T-helper 9 cell (primary cell): ENCODE measurements at places on chromosomes 16 and 17.

DNA sequence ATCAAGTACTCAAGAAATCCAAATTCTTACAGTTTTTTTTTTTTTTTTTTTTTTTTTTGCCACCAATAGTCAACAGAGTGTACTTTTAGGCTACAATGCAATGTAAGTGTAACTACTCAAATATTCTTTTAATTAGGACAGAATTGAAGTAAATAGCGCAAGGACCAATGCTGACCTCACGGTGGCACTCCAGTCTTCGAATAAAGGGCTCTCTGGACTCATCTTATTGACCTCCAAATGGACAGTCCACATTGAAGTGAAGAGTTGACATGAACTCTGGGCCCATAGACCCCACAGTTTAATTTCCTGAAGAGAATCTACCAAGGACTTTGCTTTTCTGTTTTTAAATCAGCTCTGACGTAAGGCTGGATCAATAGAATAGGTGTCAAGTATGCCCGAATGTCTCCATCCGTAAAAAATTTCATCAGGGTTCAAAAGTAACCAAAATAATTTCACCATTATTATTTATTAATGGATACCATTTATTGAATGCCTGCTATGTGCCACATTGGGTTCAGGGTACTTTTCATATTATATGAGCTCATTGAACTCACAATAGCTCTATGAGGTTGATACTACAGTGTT is 7.3 kb upstream of the DDX52 start:
- DNase-seq, result no peak

DNA sequence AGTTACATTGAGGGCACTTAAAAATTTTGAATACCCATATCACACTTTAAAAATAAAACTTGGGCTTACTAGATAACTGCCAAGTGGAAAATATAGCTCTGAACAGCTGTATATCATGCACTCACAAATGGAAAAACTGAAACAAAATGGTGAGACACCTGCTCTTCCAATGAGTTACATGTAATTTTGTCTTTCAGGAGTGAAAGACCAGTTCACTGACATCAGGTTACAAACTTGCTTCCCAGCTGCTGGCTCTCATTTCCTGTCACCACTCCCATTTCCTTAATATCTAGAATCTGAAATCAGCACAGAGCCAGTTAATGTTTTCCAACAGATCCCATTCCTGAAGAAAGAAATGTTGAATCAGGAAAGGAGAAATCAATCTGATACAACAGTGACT is 10.8 kb downstream of the CSNK2A2 start:
- DNase-seq, result no peak

DNA sequence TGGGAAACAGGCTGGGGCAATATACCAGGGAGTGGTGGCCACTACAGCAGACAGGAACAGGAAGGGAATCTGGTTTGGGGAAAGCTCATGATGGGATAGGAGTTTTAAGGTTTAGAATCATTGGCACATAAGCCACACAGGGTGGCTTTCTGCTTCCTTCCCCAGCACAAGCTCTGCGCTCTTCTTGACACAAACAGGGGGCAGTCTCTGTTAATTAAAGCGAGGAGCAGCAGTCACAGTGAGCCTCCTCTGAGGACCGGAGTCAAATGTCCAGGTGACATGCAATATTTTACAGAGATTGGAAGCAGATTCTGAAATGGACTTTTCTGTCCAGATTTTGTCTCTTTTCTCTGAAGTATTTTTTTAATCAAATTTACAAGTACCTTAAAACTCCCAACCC is 2.8 kb upstream of the SHISA9 start:
- DNase-seq, result no peak

DNA sequence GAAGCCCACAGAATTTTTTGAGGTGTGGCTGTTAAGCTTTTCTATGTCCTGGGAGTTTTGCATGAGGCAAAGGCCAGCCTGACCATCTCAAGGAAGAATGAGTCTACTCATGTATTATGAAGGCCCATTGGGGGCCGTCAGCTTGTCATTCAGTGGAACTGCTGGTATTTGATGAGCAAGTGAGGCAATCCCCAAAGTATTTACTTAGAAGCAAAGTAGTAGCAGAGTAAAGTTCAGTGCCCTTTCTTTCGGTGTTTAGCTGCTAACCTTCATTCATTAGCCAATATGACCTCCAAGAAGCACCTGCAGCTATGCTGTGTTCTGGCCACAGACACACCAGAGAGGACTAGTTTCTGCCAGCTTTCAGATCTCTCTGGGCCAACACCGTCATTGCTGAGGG is 80.2 kb downstream of the RPA1 start:
- no peak for DNase-seq

DNA sequence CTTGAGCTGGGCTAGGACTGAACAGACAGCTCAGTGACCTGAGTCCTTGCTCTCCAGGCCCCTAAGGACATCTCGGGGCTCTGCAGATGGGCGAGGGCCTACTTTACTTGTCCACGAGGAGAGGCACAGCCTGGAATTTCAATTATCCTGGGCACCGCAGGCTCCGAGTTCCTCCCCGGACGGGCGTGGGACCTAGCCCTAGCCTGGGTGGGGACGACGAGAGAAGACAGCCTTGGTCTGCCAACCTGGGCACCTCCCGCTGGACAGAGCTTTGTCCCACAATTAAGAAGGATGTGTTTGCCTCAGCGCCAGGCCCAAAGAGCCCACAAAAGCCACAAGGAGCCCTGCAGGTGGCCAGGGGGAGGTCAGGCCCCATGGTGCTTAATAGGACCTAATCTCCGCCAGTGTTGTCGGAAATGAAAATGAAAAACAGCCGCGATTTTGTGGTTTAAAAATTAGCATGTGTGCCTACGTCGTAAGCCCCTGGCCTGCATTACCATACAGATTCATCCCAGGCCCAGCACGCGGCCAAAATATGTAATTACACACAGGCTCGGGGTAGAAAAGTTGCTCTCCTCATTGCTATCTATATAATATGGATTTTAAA is 51.4 kb upstream of the LHX1 start:
- DNase-seq, result no peak

- no peak for DNase-seq
Measured at GRCh38 chr17:49277638-49278037, 47.1 kb upstream of the PHOSPHO1 start.

- DNase-seq, result no peak
Measured at GRCh38 chr17:7719661-7720060, 2.1 kb downstream of the DNAH2 start.

GRCh38 chr16:78584991-78585390 is 485.5 kb downstream of the WWOX start:
- DNase-seq, result no peak

DNA sequence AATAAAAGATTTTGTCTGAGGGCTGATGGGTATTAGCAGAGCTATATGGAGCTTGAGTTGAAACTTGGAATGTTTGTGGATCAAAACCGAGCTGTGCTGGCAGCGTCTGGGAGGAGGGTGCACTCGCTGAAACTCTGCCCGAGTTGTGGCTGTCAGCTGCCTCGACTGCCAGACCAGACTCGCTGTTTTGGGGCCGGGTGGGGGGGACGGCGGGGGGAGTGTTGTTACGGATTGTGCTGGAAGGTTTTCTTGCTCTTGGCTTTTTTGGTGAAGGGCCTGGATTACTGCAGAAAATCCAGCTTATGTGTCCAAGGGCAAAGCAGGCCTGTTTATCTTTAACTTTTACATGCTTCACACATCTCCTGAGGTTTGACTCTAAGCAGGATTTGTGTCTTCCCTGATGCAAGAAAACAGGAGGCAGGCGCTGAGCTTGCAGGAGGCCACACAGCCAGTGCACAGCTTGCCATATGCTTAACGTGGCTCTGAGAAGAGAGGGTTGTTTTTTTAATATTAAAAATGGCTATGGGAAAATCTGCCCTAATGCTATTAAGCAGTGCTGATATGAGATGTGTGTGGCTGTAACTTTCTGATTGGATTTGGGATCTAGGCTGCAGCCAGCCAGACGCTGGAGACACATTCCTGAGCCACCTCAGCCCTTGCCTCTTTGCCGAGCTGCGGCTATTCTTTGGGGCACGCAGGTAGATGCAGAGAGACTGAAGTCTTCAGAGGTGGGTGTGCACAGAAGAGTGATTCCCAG is 20.5 kb upstream of the RPTOR start:
- no peak for DNase-seq

DNA sequence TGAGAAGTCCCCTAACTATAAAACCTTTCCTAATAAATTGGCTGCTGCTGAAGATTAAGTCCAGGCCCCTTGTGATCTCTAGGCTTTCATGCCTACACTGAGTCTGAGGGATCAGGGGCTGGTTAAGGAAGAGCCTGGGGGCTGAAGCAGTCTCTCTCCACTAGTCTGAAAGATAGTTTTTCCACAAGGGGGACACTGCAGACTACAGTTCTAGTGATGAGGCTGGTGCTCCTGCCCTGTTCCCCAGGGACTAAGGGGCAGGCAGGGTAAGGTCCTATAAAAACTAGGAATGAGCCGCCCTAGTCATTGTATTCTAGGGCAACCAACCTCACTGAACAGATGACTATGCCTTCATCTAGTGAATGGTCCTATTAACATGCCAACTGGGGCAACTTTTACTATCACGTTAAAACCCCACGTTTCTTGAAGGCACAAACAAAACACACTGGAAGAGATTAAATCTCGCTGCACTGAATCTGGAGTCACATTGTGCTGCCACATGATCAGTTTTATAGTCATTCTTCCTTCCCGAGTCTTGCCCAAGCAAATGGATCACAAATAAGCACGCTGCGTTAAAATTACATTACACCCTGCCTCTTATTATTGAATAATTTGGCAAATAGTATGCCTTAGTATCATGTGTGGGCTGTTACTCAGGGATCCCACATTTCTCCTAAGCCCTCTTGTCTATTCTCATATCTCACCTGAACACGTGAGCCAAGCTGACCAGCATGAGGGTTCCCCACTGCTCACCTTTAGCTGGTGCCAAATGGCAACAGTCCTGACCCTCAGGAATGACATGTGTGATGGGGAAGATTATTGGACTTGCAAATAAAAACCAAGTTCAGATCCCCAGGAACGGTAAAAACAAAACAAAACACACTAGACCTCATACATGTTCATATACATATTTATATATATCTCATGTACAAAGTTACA is 95.4 kb upstream of the TOB1 start:
- DNase-seq, result no peak

DNA sequence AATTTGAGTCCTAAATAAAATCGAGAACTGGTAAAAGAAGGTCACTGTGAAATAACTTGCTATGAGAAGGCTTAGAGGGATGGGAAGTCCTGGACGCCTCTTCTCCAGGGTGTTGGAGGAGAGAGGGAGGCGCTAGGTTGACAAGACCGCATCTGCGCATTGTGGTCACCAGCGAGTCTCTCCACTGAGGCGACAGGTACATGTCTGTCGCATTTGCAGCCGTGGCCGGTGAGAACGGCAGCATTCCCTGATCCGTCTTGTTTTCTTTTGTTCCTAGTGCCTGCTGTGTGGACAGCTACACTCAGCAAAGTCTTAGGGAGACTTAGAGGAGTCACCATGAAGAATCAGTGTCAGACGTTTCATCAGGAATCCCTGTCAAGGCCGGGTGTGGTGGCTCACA is 8.1 kb upstream of the ATP6V0C start:
- DNase-seq, result no peak

DNA sequence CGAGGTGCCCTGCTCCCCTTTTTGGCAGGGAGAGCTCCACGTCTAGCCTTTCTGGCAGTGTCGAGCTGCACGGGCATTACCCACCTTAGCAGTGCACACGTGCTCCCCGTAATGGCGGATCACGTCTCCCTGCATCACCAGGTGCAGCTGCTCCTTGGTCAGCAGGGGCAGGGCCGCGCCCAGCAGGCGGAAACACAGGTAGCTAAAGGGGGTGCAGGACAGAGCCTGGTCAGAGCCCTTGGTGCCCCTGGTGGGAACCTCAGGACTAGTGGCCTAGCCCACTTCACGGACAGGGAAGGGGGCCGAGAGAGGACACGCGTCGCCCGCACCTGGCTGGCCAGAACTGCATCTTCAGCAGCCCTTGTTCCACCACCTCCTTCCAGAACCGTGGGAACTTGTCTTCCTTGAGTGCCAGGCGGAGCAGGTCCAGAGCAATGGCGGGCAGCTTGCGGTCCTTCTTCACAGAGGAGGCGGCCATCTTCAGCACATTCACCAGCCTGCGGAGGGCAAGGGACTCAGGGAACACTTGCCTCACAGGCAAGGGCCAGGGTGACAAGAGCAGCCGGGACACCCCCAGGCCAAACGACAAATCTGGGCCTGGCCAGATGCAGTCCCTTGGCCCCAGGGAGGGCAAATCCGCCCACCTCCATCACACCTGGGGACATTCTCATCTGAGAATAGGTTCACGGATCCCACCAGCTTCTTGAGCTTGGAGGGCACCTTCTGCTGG is 3.2 kb downstream of the MYBBP1A start:
- no peak for DNase-seq

DNA sequence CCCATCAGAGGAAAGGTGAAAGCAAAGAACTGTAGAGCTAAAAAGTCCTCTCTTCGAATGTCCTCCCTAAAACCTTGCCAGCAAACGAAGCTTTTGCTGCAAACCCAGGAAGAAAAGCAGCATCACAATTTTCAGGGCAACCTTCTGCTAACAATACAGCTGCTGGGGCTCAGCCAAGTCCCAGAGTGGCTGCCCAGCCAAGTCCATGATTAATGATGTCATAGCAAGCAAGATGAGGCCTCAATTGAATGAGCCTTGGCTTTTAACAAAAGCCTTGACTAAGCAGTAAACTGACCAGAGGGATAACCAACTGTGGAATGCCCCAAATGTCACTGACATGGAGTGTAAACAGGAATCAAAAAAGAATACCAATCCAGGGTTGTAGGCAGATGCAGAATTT is 342.7 kb downstream of the PMP22 start:
- DNase-seq, result no peak

DNA sequence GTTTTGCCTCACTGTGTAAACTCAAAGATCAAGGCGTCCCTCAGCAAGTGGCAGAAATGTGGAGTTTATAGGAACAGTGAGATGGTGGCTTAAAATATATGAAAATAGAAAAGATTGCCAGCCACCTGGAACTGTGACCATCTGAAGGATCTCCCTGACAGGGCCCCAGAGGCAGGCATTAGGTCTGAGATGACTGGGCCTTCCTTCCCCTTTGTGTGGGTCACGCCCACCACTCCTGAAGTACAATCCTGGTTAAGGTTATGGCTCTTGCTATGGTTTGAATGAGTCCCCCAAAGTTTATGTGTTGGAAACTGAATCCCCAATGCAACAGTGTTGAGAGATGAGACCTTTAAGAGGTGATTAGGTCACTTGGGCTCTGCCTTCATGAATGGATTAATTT is 6.4 kb downstream of the ST6GALNAC2 start:
- DNase-seq, result no peak

GRCh38 chr16:85761861-85762260 is 11.0 kb upstream of the C16orf74 start:
- DNase-seq, result no peak

DNA sequence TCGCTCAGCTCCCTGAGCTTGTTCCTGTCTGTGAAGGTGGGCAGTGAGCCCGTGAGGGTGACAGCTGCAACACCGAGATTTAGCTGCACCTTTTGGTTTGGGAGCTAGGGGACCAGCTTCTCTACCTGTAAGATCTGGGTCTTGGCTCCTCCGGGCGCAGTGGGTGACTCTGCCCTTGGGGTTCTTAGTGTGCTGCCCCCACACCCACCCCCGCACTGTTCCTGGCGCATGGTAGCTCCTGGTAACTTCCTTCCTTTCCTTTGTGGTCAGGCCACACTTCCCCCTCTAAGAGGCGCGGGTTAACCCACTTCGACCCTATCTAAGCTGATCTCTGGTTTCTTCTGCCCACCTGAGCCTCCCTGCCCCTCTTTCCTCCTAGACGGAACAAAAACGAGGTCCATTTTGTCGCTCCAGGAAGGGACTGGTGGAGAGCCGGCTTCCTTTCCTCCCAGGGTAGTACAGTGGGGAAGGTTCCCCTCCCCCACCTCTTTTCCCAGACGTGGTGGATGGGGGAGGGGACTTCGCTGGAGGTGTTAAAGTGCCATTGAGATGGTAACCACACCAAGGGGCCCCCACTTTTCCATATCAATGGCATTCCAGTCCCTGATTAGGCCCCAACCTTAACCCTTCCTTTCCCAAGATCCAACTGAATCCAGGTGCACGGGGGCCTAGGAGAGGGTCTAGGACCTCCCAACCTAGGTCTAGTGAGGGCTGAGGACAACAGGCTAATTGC is 4.6 kb upstream of the CLDN9 start:
- no peak for DNase-seq
